Testis (tissue), 5 donors: ENCODE measurements at places on chromosomes 5 and 9.

DNA sequence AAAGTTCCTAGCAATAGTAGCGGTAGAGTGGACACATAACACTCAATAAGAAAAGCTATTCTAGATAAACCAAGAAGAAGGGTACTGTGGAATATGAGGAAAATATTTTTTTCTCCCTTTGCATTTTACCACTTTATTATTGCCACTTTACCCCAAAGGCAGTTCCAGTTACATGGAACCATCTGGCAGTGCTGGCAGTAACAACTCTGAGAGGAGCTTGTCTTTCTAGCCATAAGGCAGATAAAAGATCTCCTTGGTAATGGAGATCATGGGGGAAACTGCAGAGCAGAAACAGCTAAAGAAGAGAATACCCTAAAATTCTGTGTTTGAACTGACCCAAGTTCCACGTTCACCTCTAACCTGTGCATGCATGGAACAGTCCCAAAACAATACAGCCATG, 38.5 kb downstream of the UBTD2 start:
- DNase-seq: no peak

DNA sequence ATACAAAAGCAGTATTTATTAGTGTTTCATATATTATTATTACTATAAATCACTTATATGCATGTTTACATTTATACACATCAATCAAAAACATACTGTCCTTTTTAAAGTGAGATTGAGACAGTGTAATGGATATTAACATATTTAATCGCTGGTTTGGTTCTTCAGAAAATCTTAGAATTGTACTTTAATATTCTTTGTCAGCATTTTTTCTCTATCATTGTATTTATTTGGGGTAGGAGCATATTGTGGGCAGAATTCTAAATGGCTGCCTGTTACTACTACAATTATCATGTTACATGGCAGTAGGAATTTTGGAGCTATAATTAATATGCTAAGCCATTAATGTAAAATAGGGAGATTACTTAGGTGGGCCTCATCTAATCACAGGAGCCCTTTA, 722.6 kb downstream of the TLR4 start:
- DNase-seq: no peak

DNA sequence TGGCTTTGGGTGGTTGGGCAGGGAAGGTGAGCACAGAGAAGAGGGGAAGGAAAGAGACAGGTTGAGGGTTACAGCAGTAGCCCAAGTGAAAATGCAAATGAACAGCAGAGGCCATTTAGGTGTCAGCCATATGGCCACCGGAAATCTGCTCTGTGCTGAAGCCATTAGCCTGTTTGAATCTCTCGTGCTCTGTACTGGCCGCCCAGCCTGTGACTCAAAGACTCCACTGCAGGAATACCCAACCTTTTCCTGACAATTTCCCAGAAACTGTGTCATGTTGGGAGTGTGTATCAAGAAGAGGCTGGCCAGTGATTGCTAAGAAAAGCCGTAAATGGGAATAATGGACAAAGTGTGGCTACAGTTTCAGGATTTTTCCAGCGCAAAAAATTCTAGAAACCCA, 35.9 kb upstream of the RAI14 start:
- DNase-seq: no peak

DNA sequence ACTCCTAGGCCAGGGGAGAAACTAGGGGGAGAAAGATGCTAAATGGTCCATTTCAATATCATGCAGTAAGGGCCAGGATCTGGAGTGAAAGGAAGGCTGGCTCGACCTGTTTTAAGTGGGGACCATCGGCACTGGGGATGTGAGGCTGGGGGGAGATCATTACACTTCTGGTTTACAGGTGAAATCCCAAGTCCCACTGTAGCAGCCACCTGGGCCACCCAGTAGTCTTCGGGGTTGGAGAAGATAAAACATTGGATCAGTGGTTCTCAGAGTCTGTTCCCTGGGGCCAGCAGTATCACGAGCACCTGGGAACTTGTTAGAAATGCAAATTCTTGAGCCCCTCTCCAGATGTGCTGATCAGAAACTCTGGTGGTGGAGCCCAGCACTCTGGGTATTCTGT, 111.3 kb upstream of the ALDH1B1 start:
- DNase-seq: no peak

DNA sequence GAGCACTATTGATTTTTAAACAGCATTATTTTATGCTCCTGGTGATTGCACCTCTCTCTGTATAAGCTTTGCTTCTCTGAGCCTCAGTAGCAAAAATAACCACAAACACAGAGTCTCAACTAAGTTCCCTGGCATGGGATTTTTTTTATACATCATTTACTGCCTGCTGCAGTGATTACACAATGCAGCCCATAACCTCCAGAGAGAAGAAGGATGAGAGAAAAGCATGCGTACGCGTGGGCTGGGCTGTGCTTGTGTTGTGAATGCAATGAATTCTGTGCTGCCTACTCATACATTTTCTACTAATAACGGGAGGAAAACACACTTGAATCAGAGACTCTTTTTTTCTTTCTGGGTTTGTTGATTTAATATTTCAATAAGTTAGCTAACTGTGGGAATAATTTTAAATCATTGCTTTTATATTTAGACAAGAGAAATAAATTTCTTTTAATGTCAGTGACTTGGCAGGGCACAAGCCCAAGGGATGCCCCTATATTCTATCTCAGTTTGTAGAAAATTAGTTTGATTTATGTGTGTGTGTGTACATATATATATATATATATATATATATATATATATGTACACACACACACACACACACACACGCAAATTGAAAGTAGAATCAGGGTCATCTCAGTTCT, 351.5 kb downstream of the MED10 start:
- no peak for DNase-seq

GRCh38 chr5:75281716-75282465, 45.2 kb upstream of the ANKRD31 start:
- DNase-seq: no peak

DNA sequence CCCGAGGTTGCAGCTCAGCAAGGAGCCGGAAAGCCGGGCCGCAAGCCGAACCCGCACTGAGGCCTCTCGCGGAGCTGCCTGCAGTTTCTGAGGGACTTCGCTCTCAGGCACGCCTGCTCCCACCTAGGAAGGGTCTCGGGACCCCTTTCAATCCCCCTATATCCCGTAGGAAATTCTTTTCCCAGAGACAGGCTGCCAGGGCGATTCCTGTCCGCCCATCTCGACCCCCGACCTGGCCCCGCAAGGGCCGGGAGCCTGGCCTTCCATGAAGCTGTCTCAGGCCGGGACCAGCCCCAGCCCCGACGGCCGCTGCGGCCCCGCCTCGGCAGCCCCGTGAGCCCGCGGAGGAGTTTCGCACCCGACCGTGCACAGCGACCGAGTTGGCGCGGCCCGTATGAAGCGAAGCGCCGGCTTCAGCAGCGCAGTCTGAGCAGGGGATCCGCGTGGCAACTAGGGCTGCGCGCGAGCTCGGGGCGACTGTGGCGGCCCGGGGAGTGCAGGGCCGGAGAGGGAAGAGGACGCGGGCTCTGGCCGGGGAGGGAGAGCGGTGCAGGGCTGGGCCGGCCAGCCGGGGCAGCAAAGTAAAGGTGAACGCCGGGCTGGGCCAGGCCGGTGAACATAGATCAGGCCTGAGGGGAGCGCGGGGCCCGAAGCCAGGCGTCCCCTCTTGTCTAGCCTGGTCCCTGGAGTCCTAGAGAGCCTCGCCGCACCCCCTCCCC, 977 bp upstream of the PRDM12 start:
- no peak for DNase-seq
